SJSA1 (cell line): ENCODE measurements at places on chromosomes 12 and 14. TPM values are rescaled to one million over a fixed set of nuclear protein-coding genes. Genes with fewer than 3 reads are reported as not detected.

The AQP2 gene
- total RNA-seq: not detected in 2 replicates

The TMEM121 gene
- 1.2 and 2.9 TPM in 2 replicates for total RNA-seq

The TAS2R13 gene
- 0.13 and 1.2 TPM in 2 replicates for total RNA-seq

The CLEC4E gene
- not detected in 2 replicates for total RNA-seq

The KCTD10 gene
- 25.2 and 33.0 TPM in 2 replicates for total RNA-seq

The DCAF4 gene
- 14.4 and 24.2 TPM in 2 replicates for total RNA-seq

The C12orf42 gene
- not detected in 2 replicates for total RNA-seq
